ENCODE measurements at places on chromosomes 5 and 9.

GRCh38 chr5:127665641-127666040, 16.8 kb downstream of the CTXN3 start:
- no peak for DNase-seq

DNA sequence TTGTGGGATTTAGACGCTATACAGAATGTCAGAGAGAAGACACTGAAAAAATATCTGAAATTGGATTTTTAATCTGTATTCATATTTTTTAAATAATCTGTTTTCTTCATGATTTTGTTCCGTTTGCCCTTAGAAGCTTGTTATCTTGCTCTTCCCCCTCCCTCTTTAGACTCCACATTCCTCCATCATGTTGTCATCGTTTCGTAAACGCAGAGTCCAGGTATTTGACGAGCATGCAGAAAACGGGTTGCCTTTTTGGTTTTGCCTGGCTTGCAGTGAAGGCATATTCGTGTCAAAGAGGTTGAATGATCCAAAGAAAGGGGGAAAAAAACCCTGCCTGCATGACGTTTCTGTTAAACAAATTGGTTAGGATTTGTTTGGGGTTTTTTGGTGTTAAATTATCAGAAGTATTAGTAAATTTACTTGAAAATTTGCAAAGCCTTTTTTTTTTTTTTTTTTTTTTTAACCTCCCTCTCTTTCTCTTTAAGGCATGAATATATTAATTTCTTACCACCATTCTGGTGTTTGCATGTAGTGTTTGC, 2.9 kb downstream of the SPTAN1 start:
- DNase-seq = no peak

- DNase-seq = no peak
Observed at GRCh38 chr9:121285835-121286687, 18.1 kb downstream of the GSN start.

DNA sequence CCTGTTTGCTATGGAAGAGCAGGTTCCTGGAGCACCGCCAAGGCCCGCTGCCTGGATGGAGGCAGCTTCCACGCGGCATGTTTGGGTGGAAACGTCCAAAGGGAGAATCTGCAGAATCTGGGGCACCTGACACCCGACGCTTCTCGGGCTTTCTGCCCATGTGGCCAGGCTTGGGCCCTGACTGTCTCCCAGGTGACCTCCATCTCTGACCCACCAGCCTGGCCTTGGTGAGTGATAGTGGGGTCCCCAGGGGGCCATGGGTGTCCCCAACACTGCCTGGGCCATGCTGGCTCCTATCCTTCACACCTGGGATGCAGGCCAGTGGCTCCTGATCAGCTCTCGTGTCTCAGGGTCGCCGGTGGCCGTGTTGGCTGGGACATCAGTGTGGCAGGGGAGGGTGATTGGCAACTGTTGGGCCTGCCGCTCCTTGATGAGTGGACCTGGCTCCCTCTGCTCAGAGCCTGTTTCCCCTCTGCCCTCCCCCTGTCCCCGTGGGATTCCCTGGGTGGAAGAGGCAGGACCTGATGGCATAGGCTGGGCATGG, 34.0 kb downstream of the GLT6D1 start:
- DNase-seq = no peak

- DNase-seq = no peak
Observed at GRCh38 chr5:135063056-135063445, 29.0 kb upstream of the PITX1 start.

- DNase-seq = no peak
Observed at GRCh38 chr5:166710271-166710670, 1581.2 kb upstream of the WWC1 start.

DNA sequence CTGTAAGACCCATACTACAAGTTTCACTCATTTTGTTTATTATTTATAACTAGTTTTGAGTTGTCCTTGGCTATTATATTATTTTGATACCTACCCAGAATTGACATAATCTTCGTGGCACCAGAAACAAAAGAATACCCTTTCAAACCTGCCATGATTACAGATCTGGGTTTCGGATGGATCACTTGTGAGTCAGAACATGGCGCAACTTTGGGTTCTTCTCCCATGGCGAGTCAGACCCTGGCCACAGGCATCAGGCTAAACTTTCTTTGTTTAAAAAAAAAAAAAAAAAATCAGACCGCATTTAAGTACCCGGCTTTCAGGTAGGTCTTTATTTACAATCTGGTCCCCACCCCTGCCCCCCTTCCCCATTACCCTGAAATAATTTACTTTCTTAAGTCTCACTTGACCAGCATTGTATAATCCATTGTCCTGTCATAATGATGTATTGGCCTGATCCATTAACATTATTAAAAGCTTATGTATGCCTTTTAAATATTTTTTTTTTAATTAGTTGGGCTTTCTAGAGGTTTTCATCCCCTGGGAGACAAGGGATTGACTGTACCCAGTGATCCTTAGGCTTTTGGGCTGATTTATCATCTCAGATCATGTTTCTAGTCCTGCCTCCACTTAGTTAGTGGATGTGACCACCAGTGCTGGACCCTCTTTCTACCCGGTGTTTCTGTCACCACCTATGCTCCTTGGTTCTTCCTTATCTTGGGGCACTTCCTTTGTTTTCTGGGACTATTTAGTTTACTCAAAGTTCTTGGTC, 43.9 kb downstream of the F2RL2 start:
- no peak for DNase-seq

- no peak for DNase-seq
Observed at GRCh38 chr5:6504677-6505415, 56.2 kb downstream of the UBE2QL1 start.

- no peak for DNase-seq
Observed at GRCh38 chr9:84590706-84591105, 78.8 kb upstream of the NTRK2 start.

DNA sequence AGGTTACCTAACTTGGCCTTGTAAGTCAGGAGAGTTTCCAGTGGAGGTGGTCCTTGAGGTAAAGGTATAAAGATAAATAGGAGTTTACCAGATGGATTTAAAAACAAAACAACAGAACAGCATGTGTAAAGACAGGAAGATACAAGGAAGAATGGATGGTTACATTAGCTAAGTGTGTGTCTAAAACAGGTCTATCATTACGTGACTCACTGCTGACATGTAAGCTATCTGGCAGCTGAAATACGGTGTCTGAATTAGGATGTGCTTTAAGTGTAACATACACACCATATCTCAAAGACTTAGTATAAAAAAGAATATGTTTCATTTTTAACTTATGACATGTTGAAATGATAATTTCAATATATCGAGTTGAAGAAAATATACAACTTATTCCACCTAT, 405.1 kb upstream of the ADAMTSL1 start:
- no peak for DNase-seq

DNA sequence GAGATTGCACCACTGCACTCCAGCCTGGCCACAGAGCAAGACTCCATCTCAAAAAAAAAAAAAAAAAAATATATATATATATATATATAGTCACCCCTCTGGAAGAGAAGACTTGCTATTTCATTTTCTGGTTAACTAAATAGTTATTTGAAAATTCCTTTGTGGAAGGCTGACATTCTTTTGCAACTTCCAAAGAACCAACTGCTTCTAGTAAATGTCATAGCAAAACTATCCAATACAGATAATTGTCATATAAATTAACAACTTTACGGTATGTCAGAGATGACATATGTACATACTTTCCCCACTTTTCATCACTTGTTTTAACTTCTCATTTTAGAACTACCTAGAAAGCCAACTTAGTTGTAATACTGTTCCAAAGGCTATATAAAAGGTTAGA, 50.9 kb downstream of the PRUNE2 start:
- no peak for DNase-seq

DNA sequence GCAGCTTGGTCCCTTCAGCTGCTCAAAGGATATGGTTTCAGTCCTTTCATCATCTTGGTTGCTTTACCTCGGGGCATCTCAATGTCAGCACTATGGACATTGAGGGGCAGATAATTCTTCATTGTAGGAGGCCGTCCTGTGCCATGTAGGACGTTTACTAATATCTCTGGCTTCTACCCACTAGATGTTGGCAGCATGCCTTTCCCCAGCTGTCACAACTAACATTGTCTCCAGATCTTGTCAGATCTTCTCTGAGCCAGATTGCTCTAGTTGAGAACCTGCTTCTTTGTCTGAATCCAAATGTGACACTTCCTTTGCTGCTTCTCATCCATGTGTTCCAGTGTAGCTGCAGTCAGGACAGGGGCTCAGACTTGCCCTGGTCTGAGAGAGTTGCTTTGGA, 10.3 kb downstream of the PTPA start:
- DNase-seq = no peak

DNA sequence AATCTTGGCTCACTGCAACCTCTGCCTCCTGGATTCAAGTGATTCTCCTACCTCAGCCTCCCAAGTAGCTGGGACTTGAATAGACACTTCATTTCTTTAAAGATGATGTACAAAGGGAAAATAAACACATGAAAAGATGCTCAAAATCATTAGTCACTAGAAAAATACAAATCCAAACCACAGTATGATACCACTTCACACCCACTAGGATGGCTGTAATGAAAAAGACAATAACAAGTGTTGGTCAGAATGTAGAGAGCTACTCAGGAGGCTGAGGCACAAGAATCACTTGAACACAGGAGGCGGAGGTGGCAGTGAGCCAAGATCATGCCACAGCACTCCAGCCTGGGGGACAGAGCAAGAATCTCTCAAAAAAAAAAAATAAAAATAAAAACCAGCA, 13.0 kb downstream of the F2RL2 start:
- DNase-seq = no peak

- no peak for DNase-seq
Observed at GRCh38 chr5:96856371-96856770, 19.9 kb upstream of the ERAP2 start.

- no peak for DNase-seq
Observed at GRCh38 chr9:136944212-136944518, 373 bp downstream of the FBXW5 start.

- DNase-seq = no peak
Observed at GRCh38 chr5:9789777-9790176, 159.6 kb upstream of the TAS2R1 start.

GRCh38 chr5:67047160-67047559, 149.4 kb downstream of the CD180 start:
- no peak for DNase-seq
